ENCODE measurements at places on chromosomes 11 and 22.

- no peak for DNase-seq
These were observed 3.7 kb downstream of the OR6Q1 start for GRCh38 chr11:58034471-58034870.

- DNase-seq: no peak
These were observed 47.2 kb downstream of the GAB4 start for GRCh38 chr22:16960884-16961249.

- no peak for DNase-seq
These were observed 941.2 kb downstream of the DLG2 start for GRCh38 chr11:84685976-84686375.

- no peak for DNase-seq
These were observed 941.3 kb downstream of the NTM start for GRCh38 chr11:132311703-132312102.

DNA sequence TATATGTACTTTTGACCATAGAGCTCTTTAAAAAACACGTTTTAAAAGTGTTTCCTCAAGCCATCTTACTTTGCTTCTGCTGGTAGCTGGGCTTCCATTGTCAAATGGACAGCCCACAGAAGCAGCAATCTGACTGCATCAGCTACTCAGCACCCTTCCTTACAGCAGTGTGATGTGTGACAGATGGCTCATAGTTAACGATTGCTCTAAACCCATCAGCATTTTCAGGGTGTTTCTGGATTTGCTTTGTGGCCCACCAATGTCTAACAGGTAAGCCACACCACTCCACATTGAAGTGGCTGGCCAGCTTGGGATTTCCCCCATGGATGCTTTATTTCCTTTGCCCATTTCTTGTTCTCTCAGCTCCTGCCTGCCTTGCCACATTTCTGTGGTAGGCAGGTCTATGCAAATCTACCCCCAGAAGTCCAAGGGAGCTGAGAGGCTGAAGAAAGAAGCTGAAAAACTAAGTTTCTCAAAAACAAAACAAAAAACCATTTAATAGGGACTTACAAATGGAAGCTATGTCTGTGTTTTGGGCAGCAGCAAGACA, 7.3 kb upstream of the FAR1 start:
- DNase-seq: no peak

DNA sequence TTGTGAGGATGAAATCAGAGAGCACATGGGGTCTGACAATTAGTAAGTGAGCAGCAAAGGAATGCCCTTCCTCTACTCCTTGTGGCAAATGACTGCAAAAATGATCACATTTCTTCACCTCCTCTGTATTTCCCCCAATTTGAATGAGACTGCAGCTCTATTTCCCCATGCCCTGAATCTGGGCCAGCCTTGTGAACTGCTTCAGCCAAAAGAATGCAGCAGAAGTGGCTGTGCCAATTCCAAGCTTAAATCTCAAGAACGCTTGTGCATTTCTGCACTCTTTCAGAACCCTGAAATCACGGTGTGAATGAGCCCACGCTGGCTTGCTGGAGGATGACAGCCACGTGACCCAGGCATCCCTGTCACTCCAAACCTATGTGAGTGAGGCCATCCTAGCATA, 9.9 kb downstream of the SLC43A3 start:
- no peak for DNase-seq

- DNase-seq: no peak
These were observed 28.4 kb upstream of the SYT7 start for GRCh38 chr11:61609000-61609979.

All from NCI-H1436 (cell line).